ENCODE measurements at places on chromosomes 13 and 19.

DNA sequence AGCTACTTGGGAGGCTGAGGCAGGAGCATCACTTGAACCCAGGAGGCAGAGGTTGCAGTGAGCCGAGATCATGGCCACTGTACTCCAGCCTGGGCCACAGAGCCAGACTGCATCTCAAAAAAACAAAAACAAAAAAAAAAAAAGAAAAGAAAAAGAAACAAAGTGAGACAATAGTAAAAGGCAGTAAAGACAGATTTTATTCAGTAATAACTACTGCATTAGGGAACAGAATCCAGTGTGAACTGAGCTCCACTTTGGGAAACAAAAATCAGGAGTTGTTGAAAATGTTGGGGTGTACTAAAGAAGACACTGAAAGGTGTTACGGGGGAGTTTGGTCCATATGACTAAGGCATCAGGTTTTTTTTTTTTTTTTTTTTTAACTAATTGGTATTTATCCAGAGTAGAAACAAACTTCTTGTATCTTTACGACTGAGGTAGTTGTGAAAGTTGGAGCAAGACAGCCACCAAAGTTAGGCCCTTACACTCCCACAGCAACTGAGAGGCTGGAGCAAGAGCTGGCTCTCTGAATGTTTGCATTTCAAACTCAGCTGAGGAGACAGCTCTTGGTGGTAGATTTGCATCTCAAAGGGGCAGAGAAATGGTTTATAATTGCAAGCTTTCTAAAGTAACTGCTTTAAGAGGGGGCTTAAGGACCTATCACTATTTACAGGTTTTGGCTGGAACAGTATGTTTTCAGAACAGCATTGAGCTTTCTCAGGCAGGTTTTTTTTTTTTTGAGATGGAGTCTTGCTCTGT, 24.2 kb downstream of the ZNF607 start:
- no peak for DNase-seq

DNA sequence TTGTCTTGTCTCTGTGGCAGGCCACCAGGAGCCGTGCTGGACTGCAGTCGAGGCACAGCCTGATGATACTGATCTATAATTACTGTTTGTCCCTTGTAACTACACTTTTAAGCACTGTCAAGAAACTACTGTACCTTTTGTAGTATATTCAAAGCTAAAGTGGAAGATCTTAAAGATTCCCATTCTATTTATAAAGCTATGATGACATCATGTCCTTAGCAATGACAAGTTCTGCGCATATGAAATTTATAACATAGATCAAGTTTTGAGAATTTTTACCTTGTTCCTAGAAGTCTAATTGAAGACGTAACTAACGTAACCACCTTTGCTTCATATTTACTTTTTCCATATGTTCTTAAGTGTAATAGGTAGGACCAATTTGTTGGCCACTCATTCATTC, 56.8 kb upstream of the LATS2 start:
- no peak for DNase-seq

DNA sequence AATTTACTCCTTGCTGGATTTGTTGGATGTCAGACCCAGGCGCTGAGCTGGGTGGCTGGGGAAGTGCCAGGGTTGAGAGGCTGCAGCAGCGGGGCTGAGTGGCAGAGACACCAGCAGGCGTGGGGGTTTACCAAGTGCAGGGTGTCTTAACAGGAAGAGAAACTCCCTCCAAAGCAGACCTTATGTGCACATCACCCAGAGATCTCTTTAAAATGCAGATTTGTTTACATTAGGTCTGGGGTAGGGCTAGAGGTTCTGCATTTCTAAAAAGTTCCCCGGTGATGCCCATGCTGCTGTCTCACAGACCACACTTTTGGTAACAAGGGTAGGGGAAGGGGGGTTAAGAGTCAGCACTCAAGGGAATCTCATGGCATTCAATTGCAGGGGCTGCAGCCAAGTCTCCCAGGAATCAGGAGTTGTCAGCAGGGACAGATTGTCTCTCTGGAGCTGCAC, 80.7 kb upstream of the OLFM4 start:
- no peak for DNase-seq

GRCh38 chr13:36736119-36736726, 62.4 kb downstream of the SERTM1 start:
- peak; percentile 10 for DNase-seq

DNA sequence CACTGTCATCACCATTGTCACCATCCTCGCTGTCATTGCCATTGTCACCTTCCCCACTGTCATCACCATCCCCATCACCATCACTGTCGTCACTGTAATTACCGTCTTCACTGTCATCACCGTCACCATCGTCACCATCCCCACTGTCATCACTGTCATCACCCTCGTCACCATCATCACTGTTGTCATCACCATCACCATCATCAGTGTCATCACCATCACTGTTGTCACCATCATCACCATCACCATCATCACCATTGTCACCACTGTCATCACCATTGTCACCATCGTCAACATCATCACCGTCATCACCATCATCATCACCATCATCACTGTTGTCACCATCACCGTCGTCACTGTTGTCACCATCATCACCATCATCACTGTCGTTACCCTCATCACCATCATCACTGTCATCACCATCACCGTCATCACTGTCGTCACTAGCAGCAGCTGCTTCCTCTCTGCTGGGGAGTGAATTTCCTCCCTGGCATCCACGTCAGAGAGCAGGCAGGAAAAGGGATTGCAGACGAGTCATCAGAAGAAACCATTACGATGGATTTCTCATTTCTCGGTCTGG, 27.3 kb downstream of the TMEM255B start:
- DNase-seq: no peak

- DNase-seq: no peak
Observed at GRCh38 chr13:64371045-64371444, 2859.1 kb downstream of the PCDH9 start.

DNA sequence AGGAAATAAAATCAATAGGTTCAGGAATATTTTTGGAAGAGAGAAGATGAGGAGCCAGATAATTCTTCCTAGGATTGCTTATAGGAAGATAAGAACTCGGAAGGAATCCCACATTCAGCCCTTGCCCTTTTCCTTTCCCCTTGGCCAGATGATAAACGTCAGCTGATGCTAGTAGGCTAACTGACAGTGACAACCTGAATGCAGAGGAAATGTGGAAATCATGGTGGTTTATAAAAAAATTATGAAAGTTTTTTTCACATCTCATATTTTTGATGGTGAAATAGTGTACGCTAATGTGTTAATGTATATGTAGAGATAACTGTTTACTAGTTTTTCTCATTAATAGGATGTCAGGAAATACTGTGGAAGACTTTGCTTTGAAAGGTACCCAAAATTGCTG, 56.9 kb downstream of the EDNRB start:
- no peak for DNase-seq

DNA sequence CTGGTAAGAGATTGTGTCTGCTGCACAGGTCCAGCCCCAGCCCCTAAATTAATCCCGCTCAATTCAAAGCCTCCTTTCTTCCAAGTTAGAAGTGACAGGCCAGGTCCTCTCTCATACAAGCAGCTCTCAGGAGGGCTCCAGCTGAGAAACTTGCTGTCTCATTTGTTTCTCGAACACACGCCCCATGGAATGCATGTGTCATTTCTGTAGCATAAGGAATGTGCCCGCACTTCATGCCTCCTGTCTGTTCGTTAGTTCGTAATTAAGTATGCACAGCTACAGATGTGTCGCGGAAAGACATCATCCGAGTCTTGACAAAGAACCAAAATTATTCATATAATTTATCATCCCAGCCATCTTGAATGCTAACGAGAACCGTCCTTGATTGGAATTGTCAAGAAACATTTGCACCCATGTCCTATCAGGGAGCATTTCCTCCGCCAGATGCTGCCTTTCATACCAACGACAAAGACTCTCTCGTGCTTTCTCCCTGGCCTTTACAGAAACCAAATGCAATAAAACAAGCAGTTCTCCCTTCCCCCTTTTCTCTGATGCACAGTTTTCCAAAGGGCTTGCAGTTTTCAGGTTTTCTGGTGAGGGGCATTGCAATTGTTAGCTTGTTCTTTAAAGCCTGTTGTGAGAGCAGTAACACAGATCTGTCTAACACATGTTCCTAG, 133.5 kb downstream of the UQCRFS1 start:
- DNase-seq: no peak

DNA sequence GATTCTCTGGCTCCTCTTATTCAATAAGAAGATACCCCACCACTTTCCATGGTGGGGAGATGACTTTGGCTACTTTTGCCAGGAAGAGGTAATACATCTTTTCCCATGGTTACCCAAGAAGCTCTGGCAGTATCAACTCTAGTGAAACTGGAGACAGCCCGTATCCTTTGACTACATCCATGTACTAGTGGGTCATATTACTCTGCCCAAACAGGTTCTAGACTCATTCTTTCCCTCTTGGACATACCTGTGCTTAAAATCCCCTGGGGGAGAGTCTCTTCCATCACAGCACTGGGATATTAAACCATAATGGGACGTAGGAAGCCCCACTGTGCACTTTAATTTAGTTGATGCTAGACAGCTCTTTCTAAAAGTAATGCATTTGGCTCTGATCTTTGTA, 144.7 kb upstream of the KLF12 start:
- no peak for DNase-seq

GRCh38 chr13:109750221-109750775, 36.1 kb downstream of the IRS2 start:
- DNase-seq: no peak

GRCh38 chr13:73556902-73557301, 498.1 kb downstream of the KLF5 start:
- no peak for DNase-seq

GRCh38 chr19:6264803-6265202, 15.0 kb downstream of the MLLT1 start:
- DNase-seq: no peak

DNA sequence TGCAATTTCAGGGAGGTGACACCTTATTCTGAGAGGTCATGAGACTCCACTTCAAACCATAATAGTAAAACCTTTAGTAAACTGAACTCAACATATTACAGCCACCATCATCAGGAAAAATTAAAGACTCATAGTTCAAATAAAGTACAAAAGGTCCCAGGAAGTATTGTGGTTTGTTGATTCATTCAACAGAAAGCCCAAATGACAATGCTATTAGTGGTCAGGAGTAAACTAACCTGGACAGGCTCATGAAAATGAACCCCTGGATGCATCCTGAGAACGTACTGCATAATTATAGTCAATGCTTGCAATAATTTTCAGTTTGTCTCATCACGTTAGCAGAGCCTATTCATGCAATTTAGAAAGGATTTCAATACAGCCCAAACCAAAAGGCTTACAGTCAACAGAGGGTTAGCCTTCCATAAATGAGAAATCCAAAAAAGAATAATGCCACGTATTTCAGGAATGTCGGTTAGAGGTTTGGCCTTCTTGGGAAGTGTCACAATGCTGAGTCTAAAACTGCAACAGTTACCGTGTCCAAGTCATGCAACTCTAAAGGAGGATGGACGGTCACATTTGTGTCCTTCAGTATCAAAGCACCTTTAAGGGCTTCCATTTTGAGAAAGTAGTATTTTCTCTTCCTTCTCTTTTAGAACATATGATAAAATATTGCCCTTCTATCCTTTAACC, 280.8 kb downstream of the ABCC4 start:
- DNase-seq: no peak

DNA sequence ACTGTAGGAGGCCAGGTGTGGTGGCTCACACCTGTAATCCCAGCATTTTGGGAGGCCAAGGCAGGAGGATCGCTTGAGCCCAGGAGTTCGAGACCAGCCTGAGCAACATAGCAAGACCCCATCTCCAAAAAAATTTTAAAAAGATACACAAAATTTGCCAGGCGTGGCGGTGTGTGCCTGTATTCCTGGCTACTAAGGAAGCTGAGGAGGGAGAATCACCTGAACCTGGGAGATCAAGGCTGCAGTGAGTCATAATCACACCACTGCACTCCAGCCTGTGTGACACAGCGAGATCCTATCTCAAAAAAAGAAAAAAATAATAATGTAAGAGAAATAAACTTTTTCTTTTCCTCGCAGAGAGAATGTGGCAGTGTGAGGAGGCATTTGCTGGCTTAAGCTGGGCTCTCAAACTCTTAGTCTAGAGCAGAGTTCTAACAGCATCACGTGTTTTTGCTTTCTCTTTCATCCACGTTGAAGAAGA, 21.1 kb downstream of the FAM187B start:
- peak; percentile 17 for DNase-seq

DNA sequence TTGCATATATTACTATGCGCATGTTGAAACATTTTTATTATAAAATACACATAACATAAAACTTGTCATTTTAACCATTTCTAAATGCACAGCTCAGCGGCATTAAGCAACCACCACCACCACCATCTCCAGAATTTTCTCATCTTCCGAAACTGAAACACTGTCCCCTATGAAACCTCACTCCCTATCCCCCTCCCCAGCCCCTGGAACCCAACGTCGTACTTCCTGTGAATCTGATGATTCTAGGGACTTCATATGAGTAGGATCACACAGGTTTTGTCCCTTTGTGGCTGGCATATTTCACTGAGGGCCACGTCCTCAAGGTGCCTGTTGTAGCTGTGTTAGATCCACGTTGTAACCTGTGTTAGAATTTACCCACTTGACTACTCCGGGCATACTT, 716 bp upstream of the MAP2K2 start:
- no peak for DNase-seq

DNA sequence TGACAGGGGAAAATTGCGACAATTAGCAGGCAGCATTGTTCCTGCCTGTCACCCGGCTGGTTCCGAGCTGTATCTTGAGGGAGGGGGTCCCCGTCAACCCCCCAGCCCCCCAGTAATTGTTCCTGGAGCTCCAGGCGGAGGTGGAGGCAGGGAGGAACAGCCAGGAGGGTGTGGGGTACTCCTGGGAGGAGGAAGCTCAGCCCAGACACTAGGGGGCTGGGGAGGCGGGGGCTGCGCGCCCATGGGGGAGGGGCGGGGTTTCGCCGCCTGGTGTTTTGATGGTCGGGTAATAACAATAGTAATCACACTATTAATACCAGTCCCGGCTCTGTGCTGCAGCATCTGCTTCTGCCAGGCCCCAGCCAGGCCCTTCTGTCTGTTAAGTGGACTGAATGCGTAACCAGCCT, 8.6 kb downstream of the NPAS1 start:
- no peak for DNase-seq

DNA sequence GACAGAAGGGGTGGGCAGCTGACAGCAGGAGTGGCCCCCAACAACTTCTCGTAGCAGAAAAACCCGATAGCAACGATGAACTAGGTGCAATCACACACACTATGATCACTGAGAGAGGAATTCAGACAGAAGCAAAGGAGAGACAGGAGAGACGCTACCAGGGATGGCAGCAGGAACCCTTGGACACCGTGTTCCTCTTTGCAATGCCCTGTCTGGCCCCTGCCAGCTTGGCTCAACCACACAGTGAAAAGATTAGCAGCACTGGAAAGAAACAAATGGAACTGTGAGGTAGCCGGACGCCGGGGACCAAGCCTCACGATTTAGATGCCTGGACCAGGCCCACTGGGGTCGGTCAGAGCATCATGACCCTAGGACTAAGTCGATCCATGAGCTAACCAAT, 23.6 kb downstream of the DCAF15 start:
- DNase-seq: no peak

- DNase-seq: no peak
Observed at GRCh38 chr13:86933676-86934075, 737.5 kb upstream of the SLITRK5 start.
